Right kidney (tissue), 9 donors: ENCODE measurements at places on chromosomes 13 and 19.

- DNase-seq, result no peak
Observed at GRCh38 chr13:97497400-97497799, 63.4 kb downstream of the RAP2A start.

DNA sequence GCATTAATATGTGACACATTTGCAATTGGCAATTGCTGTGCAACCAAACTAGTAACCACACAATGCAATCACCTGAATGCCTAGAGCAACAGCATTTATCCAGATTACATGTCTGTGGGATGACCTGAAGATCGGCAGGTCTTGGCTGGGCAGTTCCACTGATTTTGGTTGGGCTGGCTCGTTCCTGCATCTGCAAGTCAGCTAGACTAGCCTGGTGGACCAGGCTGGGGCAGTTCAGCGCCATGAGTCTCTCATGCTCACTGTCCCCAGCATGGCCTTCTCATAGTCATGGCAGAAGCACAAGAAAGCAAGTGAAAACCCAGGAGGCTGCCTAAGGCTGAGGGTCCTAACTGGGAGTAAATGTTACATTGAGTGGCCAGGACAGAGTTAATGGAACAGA is 229.1 kb upstream of the TSHZ3 start:
- DNase-seq, result no peak

DNA sequence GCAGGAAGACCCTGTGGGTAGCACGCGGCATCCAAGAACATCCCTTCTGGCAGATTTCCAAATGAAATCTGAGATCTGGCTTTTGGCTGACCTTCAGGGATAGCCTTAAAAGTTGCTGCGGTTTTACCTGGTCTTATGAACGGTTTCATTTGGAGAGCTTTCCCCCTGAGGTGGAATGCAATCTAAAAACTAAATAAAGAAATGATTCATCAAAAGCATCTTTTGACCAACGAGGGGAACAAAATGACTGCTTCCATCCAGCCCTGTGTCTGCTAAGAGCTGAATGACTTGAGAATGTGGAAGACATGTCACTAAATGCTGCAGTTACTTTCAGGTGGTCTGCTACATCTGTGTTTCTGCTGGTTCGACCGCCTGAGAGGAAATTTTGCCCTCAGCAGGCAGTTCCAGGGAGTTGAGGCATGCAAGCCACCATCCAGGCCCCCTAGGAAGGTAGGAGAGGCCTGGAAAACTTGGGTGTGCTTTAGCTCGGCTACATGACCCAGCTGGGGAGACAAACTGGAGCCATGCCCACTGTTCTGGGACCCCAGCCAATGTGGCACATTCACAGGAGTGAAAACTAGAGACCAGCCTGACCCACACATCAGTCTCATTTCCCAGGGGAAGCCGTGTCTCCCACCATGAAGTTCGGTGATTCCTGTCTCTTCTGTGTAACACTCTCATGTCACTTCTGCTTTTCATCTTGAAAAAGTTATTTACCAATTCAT is 175.1 kb upstream of the KL start:
- no peak for DNase-seq

GRCh38 chr19:42362342-42362741 is 27.8 kb downstream of the CNFN start:
- no peak for DNase-seq

- DNase-seq, result peak; percentile 30
Observed at GRCh38 chr13:71644579-71644978, 222.4 kb downstream of the DACH1 start.

DNA sequence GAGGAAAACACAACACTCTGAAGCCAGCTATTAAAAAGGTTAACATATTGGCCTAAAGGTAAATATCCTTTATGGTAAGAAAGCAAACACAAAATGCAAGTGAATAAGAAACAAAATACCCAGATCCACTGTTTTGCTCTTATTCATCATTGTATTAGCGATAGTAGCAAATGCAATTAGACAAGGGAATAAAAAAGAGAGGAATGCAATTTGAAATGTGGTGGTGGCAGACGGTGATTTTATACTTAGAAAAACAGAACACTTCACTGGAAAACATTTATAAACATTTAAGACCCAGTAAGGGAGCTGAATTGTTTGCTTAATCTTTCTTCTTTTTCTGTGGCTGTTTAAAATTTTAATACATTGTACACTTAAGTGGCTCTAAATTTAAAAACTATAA is 17.2 kb upstream of the CYP4F2 start:
- DNase-seq, result no peak

DNA sequence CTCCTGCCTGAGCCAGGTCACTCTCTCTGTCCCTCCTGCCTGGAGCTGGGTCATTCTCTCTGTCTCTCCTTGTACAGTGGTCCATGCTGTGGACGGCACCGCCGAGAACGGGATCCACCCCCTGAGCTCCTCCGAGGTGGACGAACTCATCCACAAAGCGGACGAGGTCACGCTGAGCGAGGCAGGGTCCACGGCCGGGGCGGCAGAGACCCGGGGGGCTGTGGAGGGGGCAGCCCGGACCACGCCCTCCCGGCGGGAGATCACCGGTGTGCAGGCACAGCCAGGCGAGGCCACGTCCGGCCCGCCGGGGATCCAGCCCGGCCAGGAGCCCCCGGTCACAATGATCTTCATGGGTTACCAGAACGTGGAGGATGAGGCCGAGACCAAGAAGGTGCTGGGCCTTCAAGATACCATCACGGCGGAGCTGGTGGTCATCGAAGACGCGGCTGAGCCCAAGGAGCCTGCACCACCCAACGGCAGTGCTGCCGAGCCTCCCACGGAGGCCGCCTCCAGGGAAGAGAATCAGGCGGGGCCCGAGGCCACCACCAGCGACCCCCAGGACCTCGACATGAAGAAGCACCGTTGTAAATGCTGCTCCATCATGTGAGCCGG is 4.6 kb upstream of the MISP start:
- no peak for DNase-seq

GRCh38 chr19:50949861-50950260 is 3.0 kb downstream of the KLK5 start:
- DNase-seq, result no peak

GRCh38 chr13:25171517-25172302 is at the start of gene AMER2:
Gene AMER2, minus strand, starts transcription at chr13:25172288. Its CDS starts 669 bp downstream, at chr13:25171619.
- peak; percentile 82 for DNase-seq
